SK-N-SH (cell line): ENCODE measurements at places on chromosomes 2 and 18. TPM values are rescaled to one million over a fixed set of nuclear protein-coding genes. Genes with fewer than 3 reads are reported as not detected.

DNA sequence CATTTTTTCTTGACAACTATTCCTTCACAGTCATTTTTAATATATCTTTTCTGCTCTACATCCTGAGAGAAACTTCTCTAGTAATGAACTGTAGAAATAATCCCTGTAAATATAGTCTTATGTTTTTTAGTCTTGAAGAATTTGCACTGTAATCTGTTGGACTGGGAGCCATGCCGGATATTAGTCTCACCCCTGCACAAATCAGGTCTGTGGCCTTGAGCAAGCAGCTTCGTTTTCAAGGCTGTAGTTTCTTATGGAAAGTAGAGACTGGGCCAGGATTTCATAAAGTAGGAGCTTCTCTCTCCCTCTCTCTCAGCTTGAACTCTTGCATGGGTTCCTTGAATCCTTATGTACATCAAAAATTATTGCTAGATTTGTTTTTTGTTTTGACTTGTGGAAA lies 8.7 kb downstream of the FARP2 start:
- H3K36me3 ChIP-seq: peaks cover 6% of the 10 kb centered on the region
- H3K27me3 ChIP-seq: no peaks in the 10 kb centered on the region
- H3K4me3 ChIP-seq: no peak overlapping the region
- no peak for DNase-seq
- H3K27ac ChIP-seq: no peak overlapping the region

DNA sequence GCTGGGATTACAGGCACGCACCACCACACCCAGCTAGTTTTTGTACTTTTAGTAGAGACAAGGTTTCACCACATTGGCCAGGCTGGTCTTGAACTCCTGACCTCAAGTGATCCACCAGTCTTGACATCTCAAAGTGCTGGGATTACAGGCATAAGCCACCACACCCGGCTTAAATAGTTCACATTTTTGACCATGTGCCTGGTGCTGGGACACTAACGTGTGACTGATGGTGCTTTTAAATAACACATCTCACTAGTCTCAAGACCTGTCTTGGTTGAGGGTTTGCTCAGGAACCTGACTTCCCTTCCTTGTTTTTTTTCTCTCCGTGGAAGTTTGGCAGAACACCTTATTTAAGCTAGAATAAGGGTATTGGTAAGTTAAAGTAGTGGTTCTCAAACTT lies 8.5 kb downstream of the FMNL2 start:
- no peak for DNase-seq
- no peaks in the 10 kb centered on the region for H3K27me3 ChIP-seq
- H3K4me1 ChIP-seq: no peaks in the 10 kb centered on the region; the same call in 1 of the 2 replicates
- H3K4me3 ChIP-seq: no peak overlapping the region

DNA sequence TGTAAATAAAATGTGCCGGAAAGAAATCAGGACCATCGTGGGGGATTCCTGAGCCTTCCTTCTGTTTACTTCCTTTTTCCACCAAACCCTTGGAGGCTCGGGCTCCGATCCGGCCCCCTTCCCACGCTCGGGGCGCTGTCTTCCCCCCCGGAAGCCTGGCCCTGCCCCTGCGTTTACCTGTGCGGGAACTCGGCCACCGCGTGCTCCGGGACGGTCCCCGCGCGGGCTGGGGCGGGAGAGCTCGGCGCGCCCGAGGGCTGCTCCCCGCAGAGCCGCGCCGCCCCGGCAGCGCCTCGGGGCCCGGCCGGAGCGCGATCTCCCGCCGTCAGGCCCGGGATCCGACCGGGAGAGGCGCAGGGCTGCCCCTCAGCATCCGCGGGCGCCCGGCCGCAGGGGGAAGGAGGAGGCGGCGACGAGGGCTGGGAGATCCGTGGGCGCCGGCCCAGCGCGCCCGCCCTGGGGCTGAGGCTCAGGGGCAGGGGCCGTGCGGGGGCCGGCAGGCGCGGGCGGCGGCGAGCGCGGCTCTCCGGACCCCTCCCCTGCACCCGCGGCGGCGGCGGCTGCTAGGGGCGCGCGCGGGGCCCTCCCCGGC lies 435 bp downstream of the ADCY3 start:
- peak overlapping the region; percentile 1; the same call in 1 of the 2 replicates for H3K27ac ChIP-seq
- peak overlapping the region; percentile 73 for H3K4me3 ChIP-seq
- H3K4me1 ChIP-seq: peaks cover 27% of the 10 kb centered on the region; the same call in 1 of the 2 replicates
- H3K36me3 ChIP-seq: no peaks in the 10 kb centered on the region
- DNase-seq: peak; percentile 94
- no peaks in the 10 kb centered on the region for H3K27me3 ChIP-seq

GRCh38 chr2:172693037-172693436 lies 42.6 kb upstream of the RAPGEF4 start:
- no peaks in the 10 kb centered on the region for H3K36me3 ChIP-seq
- no peak overlapping the region for H3K4me3 ChIP-seq
- no peaks in the 10 kb centered on the region for H3K27me3 ChIP-seq
- DNase-seq: no peak
- peaks cover 15% of the 10 kb centered on the region for H3K4me1 ChIP-seq

DNA sequence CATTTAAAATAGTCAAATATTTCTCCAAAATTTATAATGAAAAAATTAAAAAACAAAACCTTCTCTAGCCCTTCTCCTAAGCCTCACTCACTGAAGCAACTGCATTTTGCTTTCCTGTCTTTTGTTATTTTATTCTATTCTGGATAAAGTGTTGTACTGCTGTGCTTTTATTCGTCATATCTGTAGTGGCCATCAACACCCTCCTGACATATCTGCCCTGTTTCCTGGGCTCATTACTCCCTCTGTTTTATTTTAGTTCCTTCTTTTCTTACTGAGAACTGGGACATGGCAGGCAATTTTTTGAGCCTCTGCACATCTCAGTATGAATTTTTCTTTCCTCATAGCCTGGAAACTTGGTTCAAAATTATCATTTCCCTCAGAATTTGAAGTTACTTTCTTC lies 224.2 kb downstream of the GULP1 start:
- peak; percentile 14 for DNase-seq
- H3K4me1 ChIP-seq: peaks cover 19% of the 10 kb centered on the region
- peaks cover 6% of the 10 kb centered on the region for H3K36me3 ChIP-seq
- H3K4me3 ChIP-seq: no peak overlapping the region

GRCh38 chr18:75221397-75221796 lies 10.8 kb downstream of the TSHZ1 start:
- no peaks in the 10 kb centered on the region for H3K36me3 ChIP-seq
- DNase-seq: no peak
- H3K27me3 ChIP-seq: no peaks in the 10 kb centered on the region
- H3K4me1 ChIP-seq: no peaks in the 10 kb centered on the region

DNA sequence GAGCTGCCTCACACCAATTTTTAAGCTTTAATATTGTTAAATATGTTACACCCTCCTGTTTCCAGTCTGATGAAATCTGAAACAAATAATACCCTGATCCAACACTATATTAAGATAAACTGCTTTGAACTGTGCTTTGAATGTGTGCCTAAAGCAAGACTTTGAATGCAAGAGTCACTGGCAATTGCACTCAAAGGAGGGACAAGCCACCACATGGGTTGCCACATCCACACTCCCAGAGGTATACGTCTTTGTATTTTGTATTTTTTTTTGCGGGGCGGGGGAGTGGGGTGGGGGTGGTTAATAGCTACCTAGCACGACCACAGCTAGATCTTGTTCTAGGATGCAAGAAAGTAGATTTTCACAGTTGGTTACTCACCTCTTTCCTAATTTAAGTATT lies 1.8 kb upstream of the ZEB2 start:
- H3K27ac ChIP-seq: peak overlapping the region; percentile 95
- peaks cover 15% of the 10 kb centered on the region; the same call in 1 of the 2 replicates for H3K4me1 ChIP-seq
- H3K36me3 ChIP-seq: no peaks in the 10 kb centered on the region
- no peaks in the 10 kb centered on the region for H3K27me3 ChIP-seq
- DNase-seq: no peak

DNA sequence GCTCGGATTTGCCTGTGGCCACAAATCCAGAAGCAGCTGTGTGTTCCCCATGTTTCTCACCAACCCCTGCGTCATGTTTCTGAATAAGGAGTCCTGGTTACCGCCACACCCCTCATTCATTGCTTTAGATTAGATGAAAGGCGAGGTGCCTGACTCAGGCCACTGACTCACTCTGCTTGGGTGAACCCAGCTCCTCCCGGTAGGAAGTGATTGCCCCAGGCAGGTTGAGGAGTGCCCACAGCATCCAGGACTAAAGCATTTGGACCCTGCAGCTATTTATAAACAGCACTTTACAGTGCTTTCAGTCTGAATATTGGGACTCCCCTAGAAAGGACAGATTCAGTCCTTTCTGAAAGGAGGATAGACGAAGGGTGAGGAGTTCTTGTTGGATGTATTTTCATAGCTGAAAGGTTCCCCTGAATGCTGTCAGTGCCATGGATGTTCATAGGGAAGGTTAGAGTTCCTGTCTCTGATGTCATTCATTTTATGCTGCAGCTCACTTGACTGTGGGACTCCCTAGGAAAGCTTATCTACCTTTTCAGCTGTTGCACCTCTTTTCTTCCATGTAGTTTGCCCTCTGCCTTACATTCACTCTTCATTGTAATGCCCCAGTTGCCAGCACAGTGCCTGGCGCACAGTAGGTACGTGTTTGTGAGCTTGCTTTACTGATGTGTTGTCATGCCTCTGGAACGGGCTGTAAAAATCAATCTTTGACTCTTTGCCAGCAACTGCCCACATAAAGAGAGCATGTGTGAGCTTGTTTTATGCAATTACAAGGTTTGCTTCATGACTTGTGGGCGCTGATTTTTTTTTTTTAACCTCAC lies 14.9 kb downstream of the ITGA6 start:
- H3K4me3 ChIP-seq: no peak overlapping the region
- H3K27me3 ChIP-seq: no peaks in the 10 kb centered on the region
- no peaks in the 10 kb centered on the region for H3K36me3 ChIP-seq
- DNase-seq: no peak
- H3K4me1 ChIP-seq: peaks cover 3% of the 10 kb centered on the region

DNA sequence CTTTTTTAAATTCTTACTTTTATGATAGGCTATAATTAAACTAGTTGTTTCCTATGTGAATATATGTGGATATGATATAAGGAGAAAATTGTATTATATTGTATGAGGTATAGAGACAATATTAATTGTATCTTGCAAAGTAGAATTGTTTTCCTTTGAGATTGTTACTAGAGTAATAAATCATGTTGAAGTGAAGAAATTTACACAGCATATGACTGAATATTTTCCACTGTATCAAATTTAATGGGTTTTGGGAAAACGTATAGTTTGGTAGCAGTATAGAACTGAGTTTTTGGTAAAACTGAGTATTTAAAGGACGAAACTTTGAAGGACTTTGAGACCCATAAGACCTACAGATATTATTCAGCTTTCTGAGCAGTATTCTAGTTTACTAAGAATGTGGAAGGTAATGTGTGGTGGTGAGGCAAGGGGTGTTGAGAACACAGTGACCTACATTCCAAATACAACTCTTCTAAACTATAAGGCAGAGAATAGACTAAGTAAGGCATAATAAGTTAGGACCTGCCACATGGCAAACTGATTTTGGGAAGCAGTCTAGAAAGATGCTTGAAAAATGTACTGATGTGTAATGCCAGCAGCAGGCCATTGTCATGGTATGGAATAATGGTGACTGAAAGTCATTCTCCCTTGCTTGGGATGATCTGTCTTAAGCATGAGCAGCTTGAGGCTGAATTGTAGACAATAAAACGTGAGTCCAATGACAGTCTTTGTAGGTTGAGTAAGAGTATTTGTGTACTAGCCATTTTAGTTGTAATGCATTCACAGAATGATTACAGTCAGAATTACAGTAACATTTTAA lies 29.6 kb downstream of the PKP4 start:
- H3K4me3 ChIP-seq: no peak overlapping the region
- H3K27me3 ChIP-seq: no peaks in the 10 kb centered on the region
- H3K36me3 ChIP-seq: no peaks in the 10 kb centered on the region
- no peak for DNase-seq
- H3K27ac ChIP-seq: no peak overlapping the region

GRCh38 chr2:84537251-84537650 lies 21.0 kb downstream of the DNAH6 start:
- H3K27me3 ChIP-seq: no peaks in the 10 kb centered on the region
- H3K4me3 ChIP-seq: no peak overlapping the region
- no peaks in the 10 kb centered on the region for H3K4me1 ChIP-seq
- no peak overlapping the region for H3K27ac ChIP-seq

DNA sequence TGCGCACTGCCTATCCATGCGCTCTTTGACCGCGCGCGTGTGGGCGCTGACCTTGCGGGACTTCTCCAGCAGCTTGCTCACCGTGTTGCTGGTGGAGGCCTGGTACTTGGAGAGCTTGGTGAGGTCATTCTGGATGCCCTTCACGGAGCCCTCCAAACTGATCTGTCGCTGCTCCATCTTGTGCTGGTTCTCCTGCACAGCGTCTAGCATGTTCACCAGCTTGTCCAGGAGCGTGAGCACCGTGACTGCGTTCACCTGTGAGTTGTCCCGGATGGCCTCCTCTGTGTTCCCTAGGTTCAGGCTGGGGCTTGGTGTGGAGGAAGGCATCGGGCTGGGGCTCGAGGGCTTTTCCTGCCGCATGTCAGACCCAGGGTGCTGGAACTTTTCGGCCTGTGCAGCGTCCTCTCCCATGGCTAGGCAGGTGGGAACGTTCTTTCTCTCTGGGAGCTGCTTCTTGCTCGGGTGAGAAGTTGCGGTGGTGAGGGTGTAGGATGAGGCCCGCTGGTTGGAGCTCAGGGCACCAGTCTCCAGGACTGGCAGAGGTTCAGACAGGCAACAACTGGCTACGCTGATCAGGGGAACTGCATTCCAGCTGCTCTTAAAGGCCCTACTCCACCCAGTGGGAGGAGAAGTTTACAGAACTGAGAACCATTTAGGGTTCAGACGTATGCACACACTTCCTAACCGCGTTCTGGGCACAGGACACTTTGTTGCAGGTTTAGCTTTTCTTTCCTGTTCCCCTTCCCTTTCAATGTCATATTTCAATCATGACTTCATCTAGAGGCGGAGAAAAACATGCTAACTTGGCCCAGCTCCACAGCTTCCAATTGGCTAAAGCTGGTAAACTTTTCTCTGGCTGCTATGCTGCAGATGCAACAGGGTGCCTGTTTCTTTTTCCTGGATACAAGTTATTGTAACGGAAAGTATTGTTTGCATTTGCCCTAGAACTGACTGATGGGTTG lies at the start of gene CAVIN2:
Gene CAVIN2 (minus strand): TSS at position 574 of the 962 bp plus-strand sequence. CDS start 163 bp downstream, at position 411.
- no peak within 1 kb of the TSS for H3K4me3 ChIP-seq
- no peak for DNase-seq
- H3K4me1 ChIP-seq: peaks cover 10% of the 10 kb centered on the region
- no peaks in the 10 kb centered on the region for H3K27me3 ChIP-seq

GRCh38 chr2:10879624-10880585 lies 31.8 kb upstream of the KCNF1 start:
- no peak for DNase-seq
- no peak overlapping the region for H3K4me3 ChIP-seq
- no peak overlapping the region for H3K27ac ChIP-seq
- H3K36me3 ChIP-seq: no peaks in the 10 kb centered on the region
- no peaks in the 10 kb centered on the region for H3K27me3 ChIP-seq

- no peak overlapping the region for H3K27ac ChIP-seq
- H3K4me3 ChIP-seq: peak overlapping the region; percentile 27; the same call in 1 of the 2 replicates
- H3K36me3 ChIP-seq: no peaks in the 10 kb centered on the region
Observed at GRCh38 chr18:58781627-58782194, 83.0 kb upstream of the ZNF532 start.

GRCh38 chr18:27413495-27414401 lies 228.6 kb upstream of the CHST9 start:
- no peaks in the 10 kb centered on the region for H3K27me3 ChIP-seq
- DNase-seq: no peak
- H3K4me3 ChIP-seq: no peak overlapping the region
- no peaks in the 10 kb centered on the region; the same call in 1 of the 2 replicates for H3K4me1 ChIP-seq
- no peaks in the 10 kb centered on the region for H3K36me3 ChIP-seq

APCDD1 gene
- 0.02 TPM in 1 of 2 replicates, not detected in the other for polyA plus RNA-seq

GREB1L gene
- under 0.01 TPM in 1 of 2 replicates, not detected in the other for polyA plus RNA-seq

FMNL2 gene
- polyA plus RNA-seq: 14.5 and 16.1 TPM in 2 replicates

TMEM37 gene
- polyA plus RNA-seq: 0.13 and 0.25 TPM in 2 replicates

ICA1L gene
- 3.7 and 5.9 TPM in 2 replicates for polyA plus RNA-seq

ZDBF2 gene
- 1.4 and 1.9 TPM in 2 replicates for polyA plus RNA-seq
